Liver (tissue), 10 donors: ENCODE measurements at places on chromosomes 3 and 15.

DNA sequence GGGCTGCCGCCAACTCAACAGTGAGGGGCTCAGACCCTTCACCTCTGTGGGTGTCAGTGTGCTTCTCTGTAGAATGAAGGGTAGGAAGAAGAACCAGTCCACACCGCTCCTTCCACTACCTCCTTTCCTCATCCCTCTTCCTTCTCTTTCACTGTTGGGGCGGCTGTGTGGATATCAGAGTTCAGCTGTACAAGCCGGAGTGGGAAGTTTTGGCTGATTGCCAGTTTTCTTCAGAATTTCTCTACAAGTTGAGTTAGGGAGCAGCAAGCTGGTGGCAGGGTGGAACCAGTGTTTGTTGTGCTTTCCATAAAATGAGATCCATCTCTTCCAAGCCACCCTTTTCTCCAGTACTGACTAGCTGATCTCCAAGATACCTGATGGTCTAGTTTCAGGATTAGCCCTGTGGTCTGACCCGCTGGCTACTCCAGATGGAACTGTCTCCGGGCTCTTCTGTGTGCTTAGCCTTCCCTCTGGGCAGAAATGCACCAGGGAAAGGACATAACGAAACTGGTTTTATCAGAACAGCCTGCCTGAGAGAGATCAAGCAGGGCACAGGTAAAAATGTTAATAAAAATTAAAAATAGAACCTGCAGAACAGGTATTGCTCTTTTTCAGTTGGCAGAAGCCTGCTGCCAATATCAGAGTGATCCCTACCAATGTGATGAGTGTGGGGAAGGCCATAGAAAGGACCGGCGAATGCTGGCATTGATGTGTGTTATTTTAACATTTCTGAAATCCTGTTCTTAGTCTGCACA is 169.9 kb upstream of the TSC22D2 start:
- DNase-seq = no peak

GRCh38 chr15:55853134-55853533 is 110.2 kb upstream of the PRTG start:
- DNase-seq = no peak

DNA sequence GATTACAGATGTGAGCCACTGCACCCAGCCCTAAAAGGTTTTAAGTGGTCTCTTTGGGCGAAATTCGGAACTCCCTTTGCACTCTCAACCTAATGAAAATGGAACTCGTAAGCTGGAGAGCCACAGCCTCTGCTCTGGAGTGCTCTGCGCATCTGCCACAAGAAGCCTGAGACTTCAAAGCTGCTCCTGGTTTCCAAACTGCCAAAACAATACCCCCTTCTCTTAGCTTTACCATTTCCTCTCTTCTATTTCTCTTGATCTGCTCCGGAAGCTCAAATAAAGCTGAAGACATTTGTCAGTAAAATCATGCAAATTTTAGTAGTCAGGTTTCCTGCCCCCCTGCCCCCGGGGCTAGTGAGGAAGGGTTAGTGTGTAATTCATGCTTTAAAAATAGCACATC is 312.7 kb downstream of the MFSD1 start:
- no peak for DNase-seq

GRCh38 chr3:194220901-194221326 is 85.0 kb downstream of the HES1 start:
- no peak for DNase-seq

GRCh38 chr3:33008282-33008681 is 56.8 kb downstream of the CCR4 start:
- DNase-seq = no peak

DNA sequence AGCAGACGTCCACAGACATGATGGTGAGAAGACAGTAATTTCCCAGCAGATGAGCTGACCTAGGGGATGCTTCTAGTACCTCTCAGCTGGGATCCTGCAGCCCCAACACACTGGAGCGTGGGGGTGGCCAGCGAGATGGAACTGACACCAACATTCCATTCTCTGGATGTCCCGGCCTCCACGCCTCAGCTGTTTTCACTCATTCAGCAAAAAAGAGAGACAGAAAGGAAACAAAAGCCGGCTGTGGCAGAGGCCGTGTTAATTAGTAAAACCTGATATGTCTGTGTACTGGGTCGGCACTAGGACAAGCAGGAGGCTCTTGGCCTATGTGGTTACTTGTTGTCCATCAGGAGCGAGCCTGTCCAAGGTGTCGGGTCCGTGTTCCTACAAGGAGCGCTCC is 82.6 kb upstream of the MYZAP start:
- no peak for DNase-seq

- DNase-seq = no peak
These were observed 30.7 kb upstream of the USP3 start for GRCh38 chr15:63473749-63473998.

DNA sequence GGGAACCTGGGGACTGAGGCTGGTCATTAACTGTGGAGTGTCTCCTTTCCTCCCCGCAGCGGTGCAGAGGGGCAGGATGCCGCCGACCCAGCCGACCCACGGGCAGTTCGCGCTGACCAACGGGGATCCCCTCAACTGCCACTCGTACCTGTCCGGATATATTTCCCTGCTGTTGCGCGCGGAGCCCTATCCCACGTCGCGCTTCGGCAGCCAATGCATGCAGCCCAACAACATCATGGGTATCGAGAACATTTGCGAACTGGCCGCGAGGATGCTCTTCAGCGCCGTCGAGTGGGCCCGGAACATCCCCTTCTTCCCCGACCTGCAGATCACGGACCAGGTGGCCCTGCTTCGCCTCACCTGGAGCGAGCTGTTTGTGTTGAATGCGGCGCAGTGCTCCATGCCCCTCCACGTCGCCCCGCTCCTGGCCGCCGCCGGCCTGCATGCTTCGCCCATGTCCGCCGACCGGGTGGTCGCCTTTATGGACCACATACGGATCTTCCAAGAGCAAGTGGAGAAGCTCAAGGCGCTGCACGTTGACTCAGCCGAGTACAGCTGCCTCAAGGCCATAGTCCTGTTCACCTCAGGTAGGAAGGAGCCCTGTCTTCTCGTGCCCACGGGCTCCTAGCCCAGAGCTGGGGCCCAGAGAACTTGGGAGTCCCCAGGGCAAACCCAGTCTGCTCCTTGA is 3.7 kb downstream of the NR2F2 start:
- DNase-seq = no peak

- no peak for DNase-seq
These were observed 67.4 kb upstream of the TLE3 start for GRCh38 chr15:70164910-70165715.

GRCh38 chr3:81152156-81152555 is 609.3 kb downstream of the GBE1 start:
- DNase-seq = no peak

DNA sequence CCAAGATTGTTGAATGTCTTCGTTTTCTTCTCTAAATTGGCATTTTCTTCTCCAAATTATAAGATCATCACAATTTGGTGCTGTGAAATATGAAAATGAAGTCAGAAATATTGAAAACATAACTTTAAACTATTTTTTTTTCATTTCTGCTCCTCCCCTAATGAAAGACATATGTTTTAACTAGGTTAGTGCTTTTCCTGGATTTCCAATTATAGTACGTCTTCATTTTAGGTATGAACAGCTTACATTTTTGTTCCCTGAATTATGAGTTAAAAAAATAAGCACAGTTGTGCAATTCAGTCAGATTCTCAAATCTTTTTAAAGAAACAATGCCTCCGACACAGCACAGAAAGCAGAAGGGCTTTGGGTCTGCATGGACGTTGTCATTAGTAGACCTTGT is 83.5 kb upstream of the CFAP20DC start:
- DNase-seq = no peak

- DNase-seq = no peak
These were observed 16.0 kb upstream of the SQOR start for GRCh38 chr15:45618813-45619212.

DNA sequence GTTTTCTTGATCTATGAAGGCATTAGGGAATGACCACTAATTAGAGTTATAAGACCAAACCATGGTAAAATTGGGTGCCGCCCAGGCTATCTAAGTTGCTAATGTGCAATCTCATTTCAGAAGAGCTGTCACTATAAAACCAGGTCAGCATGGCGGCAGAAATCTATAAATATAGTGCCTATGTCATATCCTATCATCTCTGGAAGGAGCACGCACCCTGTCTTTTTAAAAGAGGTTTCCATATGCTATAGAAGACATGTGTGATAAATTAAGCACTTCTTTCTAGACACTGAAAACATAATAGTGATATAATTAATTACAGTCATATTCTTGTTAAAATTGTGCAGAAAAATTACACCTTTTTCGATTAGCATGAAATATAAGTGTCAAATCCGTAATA is 152.0 kb upstream of the MDFIC2 start:
- no peak for DNase-seq

DNA sequence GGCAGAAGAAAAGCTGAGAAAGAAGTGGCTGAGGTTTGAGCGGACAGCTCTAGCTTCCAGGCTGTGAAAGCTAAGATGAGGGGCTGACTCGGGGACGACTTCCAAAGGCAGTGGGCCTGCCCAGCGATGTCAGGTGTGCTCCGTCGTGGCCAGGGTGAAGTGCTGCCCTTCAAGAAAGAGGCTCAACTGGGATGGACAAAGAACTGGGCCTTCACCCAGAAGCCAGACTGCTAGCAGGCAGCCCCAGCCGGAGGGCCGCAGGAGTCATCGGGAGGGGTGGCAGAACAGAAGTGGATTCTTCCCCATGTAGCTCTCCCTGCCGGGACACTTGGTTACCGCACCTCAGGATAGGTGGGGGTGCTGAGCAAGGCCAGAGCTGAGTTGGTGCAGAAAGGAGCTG is 13.1 kb upstream of the SEC13 start:
- no peak for DNase-seq

GRCh38 chr15:99148851-99149276 is 44.0 kb downstream of the SYNM start:
- no peak for DNase-seq

GRCh38 chr15:42160136-42160535 is 3.7 kb upstream of the PLA2G4F start:
- no peak for DNase-seq

GRCh38 chr3:113496924-113497323 is 18.0 kb downstream of the SPICE1 start:
- no peak for DNase-seq

DNA sequence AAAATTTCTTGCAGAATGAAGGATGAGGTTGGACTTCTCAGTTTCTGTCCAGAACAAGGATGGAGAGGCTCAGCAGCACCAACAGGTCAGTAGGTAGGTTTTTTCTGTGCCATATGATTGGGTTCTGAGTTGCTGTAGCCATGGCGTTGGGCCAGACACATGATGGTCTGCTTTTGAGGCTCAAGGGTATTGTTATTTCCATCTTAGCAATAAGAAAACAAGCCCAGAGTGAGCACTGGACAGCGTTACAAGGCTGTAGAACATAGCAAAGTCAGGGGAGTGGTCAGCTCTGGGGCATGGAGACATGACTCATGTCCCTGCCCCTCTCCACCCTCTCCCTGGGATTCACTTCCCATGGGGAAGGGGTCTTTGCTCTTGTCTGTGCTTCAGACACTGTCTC is 137.6 kb upstream of the TOPAZ1 start:
- no peak for DNase-seq

- no peak for DNase-seq
These were observed 427.0 kb downstream of the EPHA6 start for GRCh38 chr3:97241417-97241816.

DNA sequence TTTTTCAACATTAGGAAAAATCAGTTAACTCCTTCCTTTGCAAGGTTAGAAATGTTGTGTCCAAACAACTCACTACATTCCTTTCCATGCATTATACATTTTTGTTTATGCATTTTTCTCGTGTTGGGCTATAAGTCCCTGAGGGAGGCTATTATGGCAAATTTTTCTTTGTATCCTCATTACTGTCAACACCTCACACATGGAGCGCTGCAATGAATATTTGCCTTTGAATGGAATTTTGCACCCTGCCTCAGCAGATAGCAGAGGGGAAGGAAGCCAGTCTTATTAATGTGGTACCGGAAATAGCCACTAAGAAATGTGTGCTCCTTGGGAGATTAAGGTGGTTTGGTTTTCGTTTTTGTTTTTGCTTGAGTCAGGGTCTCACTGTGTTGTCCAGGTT is 134.7 kb downstream of the THSD4 start:
- no peak for DNase-seq
